ENCODE measurements at places on chromosomes 2 and 18.

DNA sequence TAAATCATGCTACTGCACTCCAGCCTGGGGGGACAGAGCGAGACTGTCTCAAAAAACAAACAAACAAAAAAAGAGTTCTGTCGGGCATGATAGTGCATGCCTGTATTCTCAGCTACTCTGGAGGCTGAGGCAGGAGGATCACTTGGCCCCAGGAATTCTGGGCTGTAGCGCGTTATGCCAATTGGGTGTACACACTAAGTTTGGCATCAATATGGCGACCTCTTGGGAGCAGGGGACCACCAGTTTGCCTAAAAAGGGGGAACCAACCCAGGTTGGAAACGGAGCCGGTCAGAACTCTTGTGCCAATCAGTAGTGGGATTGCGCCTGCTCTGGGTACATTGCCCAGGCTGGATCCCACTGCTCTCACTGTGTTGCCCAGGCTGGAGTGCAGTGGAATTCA is 49.7 kb downstream of the SDC1 start:
- no peak for DNase-seq

DNA sequence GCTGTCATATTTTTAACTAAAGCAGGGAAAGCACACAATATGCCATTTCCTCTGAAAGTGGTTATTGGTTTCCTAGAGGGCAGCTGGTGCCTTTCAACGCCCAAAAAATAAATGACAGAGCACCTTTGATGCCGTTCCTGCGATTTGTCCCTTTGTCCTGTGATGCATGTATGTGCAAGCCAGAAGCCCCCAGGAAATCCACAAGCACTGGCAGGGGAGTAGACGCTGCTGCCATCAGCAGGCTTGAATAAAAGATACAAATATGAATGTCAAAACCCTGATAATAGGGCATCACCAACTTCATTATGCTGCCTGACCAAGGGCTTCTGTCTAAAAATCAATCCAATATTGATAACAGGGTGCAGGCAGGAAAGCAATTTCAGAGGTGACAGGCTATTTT is 246.1 kb downstream of the FBXO15 start:
- no peak for DNase-seq

- DNase-seq = no peak
Observed at GRCh38 chr18:48885266-48885923, 65.4 kb downstream of the SMAD7 start.

- no peak for DNase-seq
Observed at GRCh38 chr2:71882949-71883472, 264.7 kb downstream of the CYP26B1 start.

GRCh38 chr18:49399003-49399402 is 61.4 kb downstream of the DYM start:
- no peak for DNase-seq

DNA sequence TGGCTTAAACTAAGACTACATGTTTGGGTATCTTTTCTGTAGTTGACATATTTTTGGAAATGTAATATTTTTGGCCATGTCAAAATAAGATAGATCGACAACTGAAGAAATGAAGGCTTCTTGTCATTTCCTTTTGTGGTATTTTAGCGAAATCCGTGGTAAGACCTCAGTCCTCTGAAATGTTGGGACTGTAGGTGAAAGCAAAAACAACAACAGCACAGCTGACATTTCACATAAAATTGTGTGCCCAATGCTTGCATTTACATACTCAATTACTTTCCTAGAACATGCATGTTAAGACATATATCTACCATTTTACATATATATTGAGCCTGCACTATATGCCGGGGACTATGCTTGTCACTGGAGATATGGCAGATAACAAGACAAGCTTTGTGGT is 50.2 kb downstream of the SPP2 start:
- DNase-seq = no peak

DNA sequence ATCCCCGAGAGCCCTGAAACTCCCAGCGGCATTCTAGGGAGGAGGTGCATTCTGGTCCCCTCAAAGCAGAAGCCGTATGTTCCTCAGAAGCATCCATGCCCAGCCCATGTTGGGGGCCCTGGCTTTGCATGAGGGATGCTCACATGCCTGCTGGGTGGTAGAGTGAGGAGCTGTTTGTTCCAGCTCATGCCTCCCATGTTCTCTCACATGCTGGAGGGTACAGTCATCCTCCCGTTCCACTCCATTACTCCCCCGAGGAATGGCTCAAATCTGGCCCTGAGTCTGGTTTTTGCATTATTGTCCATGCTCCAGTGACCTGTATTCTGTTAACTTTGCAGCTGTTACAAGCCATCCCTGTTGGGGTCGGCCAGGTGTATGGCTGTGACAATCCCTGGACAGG is 24.1 kb downstream of the SLC14A2 start:
- no peak for DNase-seq

- DNase-seq = no peak
Observed at GRCh38 chr2:160658851-160659250, 165.2 kb upstream of the RBMS1 start.

GRCh38 chr18:59516356-59517155 is 157.5 kb upstream of the LMAN1 start:
- no peak for DNase-seq

DNA sequence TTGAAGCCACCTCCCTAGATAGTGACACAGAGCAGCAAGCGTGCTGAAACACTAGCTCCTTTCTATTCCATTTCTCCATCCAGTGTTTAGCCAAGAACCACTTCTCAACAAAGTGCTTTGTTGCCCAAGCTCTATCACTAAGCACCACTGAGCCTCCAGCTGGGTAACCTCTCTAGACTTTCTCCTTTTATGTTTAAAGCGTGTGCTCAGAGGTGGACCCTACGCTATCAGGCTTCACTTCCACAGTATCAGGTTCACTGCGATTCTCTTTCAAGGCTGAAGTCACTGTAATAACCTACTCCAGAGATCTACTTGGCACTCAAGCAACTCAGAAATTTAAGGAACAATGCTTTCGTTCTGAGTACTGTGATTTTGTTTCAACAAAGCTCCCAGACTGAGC is 197.9 kb downstream of the LNPK start:
- DNase-seq = no peak

- no peak for DNase-seq
Observed at GRCh38 chr18:7663366-7664312, 96.5 kb downstream of the PTPRM start.

DNA sequence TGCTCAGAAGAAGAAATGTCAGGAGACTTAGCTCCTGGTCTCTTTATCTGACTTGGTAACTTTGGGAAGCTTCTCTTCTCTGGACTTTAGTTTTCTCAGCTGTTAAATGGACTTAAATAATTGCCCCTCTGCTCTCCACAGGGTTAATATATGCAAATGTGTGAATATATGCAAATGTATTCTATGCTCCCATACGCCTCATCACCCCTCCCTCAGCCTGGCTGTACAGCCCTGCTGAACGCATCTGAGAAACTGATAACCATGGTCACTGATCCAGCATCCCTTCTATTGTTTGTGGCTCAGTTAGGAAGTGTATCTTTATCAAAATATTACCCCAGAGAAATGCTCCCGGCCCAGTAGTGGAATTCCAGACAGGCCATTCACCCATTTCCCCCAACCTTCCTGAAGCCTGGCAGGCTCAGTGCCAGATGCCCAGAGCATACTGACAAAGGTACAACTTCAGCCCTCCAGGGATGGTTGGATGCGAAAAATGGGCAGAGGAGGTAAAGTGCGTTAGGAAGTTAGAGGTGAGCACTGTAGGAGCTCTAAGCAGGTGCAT is 103.4 kb downstream of the DYSF start:
- DNase-seq = no peak

DNA sequence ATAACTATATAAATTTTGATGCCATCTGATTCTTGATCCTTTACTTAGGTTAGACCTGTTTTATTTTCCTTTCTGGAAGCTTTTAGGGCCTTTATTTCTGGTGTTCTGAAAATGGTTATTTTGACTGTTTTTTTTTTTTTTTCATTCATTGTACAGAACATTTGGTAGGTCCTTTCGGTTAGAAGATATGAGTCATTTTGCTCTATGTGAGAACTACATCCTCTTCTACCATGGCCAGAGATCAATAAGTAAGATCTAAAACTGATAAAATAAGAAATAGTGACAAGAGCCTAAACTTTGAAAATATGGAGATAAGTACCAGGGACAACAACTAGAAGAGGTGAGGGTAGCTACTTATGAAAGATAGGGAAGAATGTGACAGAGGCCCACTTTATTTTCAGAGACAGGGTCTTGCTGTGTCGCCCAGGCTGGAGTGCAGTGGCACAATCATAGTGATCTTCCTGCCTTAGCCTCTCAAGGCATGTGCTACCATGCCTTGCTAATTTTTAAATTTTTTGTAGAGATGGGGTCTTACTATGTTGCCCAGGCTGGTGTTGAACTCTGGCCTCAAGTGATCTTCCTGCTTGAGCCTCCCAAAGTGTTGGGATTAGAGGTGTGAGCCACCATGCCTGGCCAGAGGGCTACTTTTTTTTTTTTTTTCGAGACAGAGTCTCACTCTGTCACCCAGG is 66.5 kb downstream of the EIF2AK3 start:
- DNase-seq = no peak

GRCh38 chr2:43810452-43810851 is 28.2 kb downstream of the ABCG5 start:
- DNase-seq = no peak

- no peak for DNase-seq
Observed at GRCh38 chr2:40028792-40029488, 249.9 kb upstream of the THUMPD2 start.

GRCh38 chr2:111221701-111222100 is 101.0 kb downstream of the BCL2L11 start:
- DNase-seq = no peak

- no peak for DNase-seq
Observed at GRCh38 chr2:20609349-20609994, 41.4 kb downstream of the HS1BP3 start.

- DNase-seq = no peak
Observed at GRCh38 chr2:210577263-210578071, 21.1 kb downstream of the CPS1 start.

GRCh38 chr2:101787097-101787496 is 89.6 kb downstream of the MAP4K4 start:
- DNase-seq = no peak
